ENCODE measurements at places on chromosomes 3 and 15.
A peak's percentile ranks its signal among the peaks of the same experiment; 100 is the strongest.

DNA sequence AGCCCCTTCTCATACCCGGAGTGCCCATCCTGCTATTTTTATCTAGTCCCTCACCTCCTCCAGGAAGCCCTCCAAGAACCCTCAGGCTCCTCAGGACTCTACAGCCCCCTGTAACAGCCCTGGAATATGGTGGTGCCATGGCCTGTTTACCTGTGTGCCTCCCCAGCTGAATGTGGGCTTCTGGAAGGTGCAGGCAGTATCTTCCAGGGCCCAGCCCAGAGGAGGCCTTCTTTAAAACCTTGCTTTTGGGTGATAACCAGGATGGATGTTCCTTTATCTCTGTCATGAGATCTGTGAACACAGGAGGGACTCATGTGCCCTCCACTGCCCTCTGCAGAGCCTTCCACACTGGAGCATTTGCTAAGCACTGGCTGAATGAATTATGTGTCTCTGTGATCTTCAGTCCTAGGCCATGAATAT, 36.7 kb upstream of the MRPS22 start:
- ATAC-seq = no peak
- no peaks in the 10 kb centered on the region for H3K27me3 ChIP-seq
- no peak overlapping the region for H3K27ac ChIP-seq
- H3K4me1 ChIP-seq = no peaks in the 10 kb centered on the region

DNA sequence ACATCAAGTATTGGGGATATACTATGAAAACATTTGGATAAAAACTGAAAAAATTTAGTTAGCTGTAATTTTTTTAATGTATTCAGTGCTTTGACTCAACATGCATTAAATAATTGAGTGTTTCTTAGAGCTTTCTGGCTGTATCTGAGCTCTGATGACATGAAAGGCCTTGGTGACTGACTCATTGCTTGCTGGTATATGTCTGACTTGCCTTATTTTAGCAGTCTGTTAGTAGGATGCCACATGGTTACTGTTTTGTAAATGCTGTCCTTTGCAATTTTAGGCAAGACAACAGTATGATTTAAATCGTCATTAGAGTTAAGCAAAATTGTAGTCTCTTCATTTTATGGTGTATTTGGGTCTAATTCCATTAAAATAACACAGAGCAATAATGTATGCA, 199.2 kb downstream of the GHSR start:
- no peak overlapping the region for H3K4me3 ChIP-seq
- no peaks in the 10 kb centered on the region for H3K36me3 ChIP-seq
- H3K4me1 ChIP-seq = no peaks in the 10 kb centered on the region
- H3K27me3 ChIP-seq = no peaks in the 10 kb centered on the region

DNA sequence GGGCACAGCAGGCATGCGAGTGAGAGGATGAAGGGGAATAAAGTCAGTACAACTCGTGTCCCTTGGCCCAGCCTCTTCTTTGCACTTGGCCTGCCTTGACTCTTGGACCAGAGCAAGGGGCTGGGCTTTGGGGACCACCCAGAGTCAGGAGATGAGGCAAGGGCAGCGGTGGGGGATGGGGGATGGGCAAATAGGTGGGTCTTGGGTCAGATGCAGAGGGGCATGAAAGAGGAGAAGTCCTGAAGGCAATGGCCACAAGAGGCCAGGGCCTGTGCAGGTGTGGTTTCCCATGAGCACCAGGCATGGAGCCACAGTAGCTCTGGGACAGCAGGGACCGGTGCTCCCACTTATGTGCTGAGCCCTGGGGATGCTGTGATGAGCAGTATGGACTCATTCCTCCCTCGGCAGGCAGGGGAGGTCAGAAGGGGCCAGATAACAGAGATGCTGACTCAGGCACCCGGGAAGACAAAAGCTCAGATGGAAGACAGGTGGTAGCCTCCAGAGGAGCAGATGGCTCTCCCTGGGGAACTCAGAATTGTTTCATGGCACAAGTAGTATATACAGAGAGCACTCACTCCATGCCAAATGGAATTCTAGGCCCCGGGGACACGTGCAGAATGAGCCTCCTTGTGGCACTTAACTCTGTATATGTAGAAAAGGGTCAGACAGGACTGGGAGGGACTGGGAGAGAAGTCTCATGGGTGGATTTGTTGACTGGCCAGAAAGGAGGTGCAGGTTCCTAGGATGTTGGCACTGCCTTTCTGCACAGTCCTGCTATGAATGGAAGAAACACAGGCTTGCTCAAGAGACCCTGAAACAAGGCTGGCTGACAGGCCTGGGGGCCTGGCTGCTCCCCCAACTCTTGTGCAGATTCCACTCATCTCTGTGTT, 14.3 kb downstream of the ZBTB47 start:
- no peak overlapping the region for H3K27ac ChIP-seq
- no peaks in the 10 kb centered on the region for H3K36me3 ChIP-seq
- peaks cover 32% of the 10 kb centered on the region for H3K4me1 ChIP-seq
- no peak for ATAC-seq

DNA sequence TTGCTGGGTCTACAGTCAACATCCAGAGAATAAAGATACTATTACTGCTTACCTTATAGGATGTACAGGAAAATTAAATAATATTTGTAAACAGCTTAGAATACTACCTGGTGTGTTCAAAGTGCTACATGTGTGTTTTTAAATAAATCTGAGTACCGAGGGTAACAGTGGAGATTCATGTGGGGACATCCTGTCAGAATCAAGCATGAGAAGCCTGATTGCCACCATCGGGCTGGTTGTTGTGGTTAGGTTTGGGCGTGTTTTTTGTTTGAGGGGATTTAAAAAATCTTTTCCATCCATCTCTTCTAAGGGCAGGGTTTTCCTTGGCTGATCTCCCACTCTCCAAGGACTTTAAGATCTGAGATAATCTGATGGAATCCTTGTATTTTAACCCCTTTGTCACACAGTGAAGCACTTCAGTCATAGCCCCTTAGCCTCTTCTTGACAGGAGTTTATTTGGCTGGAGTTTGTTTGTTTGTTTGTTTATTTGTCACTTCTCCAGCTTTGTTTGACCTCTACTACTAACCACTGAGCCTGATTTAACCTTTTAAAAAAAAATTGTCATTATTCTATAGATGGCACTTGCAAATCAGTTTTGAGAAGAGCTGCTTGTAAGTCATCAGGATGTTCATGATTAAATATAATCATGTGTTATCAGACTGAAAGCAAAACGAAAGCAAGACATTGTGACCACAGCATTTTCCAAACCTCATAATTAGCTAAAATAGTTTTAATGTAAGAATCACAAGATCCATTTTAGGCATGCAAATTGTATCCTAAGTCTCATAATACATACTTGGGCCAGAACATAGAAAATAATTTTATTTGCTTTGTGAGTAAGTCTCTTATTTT, 72.8 kb upstream of the RARB start:
- no peak overlapping the region for H3K4me3 ChIP-seq
- H3K4me1 ChIP-seq = no peaks in the 10 kb centered on the region
- no peak for ATAC-seq
- H3K36me3 ChIP-seq = no peaks in the 10 kb centered on the region
- no peaks in the 10 kb centered on the region for H3K27me3 ChIP-seq

DNA sequence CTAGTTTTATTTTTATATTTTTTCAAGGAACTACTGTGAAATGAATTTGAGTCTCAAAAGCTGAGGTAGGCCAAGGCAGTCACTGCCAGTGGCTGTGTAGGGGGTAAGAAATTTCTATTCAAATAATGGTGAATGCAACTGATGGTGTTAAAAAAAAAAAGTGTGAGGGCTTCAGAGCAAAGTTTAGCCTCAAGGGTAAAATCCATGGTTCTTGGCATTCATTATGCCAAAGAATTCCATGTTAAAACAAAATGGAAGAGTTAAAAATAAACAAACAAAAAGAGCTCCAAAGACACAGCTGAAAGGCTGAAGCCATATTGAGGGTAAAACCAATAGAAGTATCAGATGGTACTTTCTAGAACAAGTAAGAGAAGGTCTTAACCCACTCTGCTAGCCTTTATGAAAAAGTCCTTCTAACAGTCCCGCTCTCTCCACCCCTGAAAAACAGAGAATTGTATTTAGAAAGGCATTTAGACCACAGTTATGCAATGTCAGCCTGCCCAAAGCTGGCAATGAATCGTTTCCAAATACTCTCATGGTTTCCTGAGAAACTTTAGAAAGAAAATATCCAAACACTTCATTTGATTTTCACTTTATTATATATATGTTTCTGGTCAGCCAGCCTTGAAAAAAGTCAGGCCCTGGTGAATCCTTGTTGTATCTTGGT, 158.4 kb upstream of the GMNC start:
- H3K27ac ChIP-seq = no peak overlapping the region
- H3K4me1 ChIP-seq = no peaks in the 10 kb centered on the region
- ATAC-seq = no peak
- no peaks in the 10 kb centered on the region for H3K27me3 ChIP-seq

DNA sequence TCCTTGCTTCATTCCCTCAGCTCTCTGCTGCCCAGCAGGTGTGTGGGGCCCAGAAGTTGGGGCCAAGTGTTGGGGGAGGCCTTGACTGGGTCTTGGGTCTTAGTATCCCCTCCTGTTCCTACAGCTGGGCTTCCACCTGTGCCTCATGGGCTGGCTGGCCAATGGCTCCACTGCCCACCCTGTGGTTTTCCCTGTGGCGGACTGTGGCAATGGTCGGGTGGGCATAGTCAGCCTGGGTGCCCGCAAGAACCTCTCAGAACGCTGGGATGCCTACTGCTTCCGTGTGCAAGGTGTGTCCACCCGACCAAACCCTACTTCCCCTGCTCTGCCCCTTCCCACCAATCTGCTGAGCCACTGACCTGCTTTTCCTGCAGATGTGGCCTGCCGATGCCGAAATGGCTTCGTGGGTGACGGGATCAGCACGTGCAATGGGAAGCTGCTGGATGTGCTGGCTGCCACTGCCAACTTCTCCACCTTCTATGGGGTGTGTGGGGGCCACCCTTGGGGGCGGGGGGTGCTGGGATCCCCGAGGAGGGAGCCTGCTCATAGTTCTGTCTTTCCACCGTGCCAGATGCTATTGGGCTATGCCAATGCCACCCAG, 10.9 kb downstream of the NT5DC2 start:
- no peaks in the 10 kb centered on the region for H3K36me3 ChIP-seq
- no peak overlapping the region for H3K4me3 ChIP-seq
- no peaks in the 10 kb centered on the region for H3K27me3 ChIP-seq
- H3K27ac ChIP-seq = no peak overlapping the region
- ATAC-seq = no peak

- H3K36me3 ChIP-seq = no peaks in the 10 kb centered on the region
- H3K4me3 ChIP-seq = no peak overlapping the region
- H3K4me1 ChIP-seq = no peaks in the 10 kb centered on the region
- no peaks in the 10 kb centered on the region for H3K27me3 ChIP-seq
Observed at GRCh38 chr3:462851-463250, 266.3 kb downstream of the CHL1 start.

DNA sequence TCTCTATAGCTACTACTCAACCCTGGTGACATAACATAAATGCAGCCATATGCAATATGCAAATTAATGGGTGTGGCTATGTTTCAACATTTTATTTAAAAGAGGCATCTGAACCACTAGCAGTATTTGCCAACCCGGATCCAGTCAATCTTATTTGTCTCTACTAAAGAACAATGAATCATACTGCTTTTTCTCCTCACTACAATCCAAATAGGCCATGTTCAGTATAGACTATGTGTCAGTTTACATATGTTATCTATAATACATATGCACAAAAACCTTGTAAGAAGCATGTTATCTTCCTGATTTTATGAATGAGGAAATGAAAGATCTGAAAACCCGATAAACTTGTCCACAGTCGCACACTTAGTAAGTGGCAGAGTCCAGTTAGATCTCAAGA, 125.7 kb downstream of the STAG1 start:
- no peaks in the 10 kb centered on the region for H3K27me3 ChIP-seq
- H3K4me1 ChIP-seq = peaks cover 42% of the 10 kb centered on the region
- peaks cover 7% of the 10 kb centered on the region for H3K36me3 ChIP-seq

GRCh38 chr3:175664911-175665310, 805.8 kb downstream of the NAALADL2 start:
- no peaks in the 10 kb centered on the region for H3K36me3 ChIP-seq
- no peaks in the 10 kb centered on the region for H3K4me1 ChIP-seq
- no peak overlapping the region for H3K4me3 ChIP-seq
- no peak for ATAC-seq

GRCh38 chr15:40118473-40118872, 9.8 kb upstream of the BMF start:
- H3K27ac ChIP-seq = no peak overlapping the region
- ATAC-seq = no peak
- H3K27me3 ChIP-seq = no peaks in the 10 kb centered on the region
- H3K4me3 ChIP-seq = no peak overlapping the region
- no peaks in the 10 kb centered on the region for H3K4me1 ChIP-seq

DNA sequence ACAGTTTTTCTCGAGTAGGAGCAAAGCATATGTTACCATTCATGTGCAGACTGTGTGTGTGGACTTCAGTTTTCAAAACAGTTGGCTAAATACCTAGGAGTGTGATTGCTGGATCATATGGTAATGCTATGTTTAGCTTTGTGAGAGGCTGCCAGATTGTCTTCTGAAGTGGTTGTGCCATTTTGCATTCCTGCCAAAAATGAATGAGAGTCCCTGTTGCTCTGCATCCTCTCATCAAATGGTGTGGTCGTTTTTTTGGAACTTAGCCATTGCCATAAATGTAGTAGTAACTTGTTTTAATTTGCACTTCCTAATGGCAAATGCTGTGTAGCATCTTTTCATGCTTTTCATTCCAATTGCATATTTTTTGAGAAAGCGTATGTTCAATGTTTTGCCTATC, 77.2 kb upstream of the NDN start:
- no peak for ATAC-seq
- no peaks in the 10 kb centered on the region for H3K36me3 ChIP-seq
- H3K27me3 ChIP-seq = no peaks in the 10 kb centered on the region

- H3K4me1 ChIP-seq = peaks cover 5% of the 10 kb centered on the region
- peaks cover 36% of the 10 kb centered on the region for H3K36me3 ChIP-seq
- ATAC-seq = no peak
- no peaks in the 10 kb centered on the region for H3K27me3 ChIP-seq
Observed at GRCh38 chr3:134149286-134149685, 101.4 kb downstream of the RYK start.

GRCh38 chr15:74868059-74868458, 5.1 kb downstream of the SCAMP2 start:
- no peaks in the 10 kb centered on the region for H3K36me3 ChIP-seq
- peak overlapping the region; percentile 94 for H3K27ac ChIP-seq
- H3K4me1 ChIP-seq = peaks cover 2% of the 10 kb centered on the region
- no peak overlapping the region for H3K4me3 ChIP-seq

DNA sequence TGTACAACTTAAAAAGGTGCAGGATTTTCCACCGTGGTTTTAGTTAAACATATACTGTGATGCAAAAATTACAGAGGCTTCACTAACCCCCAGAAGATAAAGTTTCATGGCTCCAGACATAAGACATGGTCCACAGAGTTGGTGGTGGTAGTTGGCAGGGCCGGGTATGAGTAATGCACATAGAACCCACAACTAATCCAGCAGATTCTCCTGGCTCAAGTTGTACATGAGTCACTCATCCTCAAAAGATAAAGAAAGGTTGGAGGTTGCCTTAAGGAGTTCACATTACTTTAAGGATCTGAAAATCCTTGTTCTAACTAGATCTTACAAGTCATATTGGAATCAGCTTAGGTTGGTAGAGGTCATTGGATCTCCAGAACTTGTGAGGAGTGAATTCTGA, 98.3 kb upstream of the ZBTB20 start:
- H3K4me1 ChIP-seq = no peaks in the 10 kb centered on the region
- no peaks in the 10 kb centered on the region for H3K27me3 ChIP-seq
- no peak for ATAC-seq
- no peak overlapping the region for H3K4me3 ChIP-seq

- no peaks in the 10 kb centered on the region for H3K27me3 ChIP-seq
- no peaks in the 10 kb centered on the region for H3K36me3 ChIP-seq
- H3K4me1 ChIP-seq = peaks cover 6% of the 10 kb centered on the region
- no peak overlapping the region for H3K4me3 ChIP-seq
- ATAC-seq = no peak
- no peak overlapping the region for H3K27ac ChIP-seq
Observed at GRCh38 chr3:154137036-154137435, 15.8 kb downstream of the ARHGEF26 start.

Data from gastroesophageal sphincter (tissue), 4 donors.